ENCODE measurements at places on chromosomes 16 and 17.

DNA sequence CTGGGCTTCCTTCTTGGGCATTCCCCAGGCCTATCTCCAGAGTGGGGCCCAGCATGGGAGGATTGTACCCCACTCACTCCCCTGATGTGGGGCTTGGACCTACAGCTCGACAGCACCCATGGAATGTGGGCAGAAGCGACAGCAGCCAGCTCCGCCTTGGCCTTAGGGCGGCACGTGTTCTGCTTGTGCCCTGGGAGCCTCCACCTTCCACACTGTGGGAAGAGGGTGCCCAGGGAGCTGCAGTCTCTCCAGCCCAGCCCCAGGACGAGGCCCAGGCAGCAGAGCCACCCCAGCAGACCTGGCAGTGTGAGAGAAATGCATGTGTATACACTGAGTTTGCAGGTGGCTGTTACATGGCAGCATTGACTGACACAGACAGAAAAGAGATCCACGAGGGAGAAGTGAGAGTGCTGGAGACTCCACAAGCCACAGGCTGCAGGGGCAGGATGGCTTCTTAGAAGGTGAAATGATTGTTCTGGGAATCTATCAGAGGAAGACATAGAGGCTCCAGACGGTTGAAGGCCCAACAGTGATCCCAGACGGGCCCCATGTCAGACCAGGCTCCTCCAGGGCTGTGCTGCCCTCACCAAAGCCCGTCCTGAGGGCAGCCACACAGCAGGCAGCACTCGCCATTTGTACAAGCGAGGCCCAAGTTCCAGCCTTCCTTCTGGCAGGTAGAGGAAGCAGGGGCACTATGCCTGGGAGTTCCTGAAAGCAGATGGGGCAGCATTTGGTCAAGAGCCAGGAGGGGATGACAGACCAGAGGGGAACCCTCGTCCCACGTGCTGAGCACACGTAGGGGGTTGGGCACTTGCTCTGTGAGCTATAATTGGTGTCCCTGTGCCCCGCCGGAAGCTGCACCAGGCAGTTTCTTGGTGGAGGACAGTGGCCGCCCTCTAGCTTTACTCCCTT lies 2.8 kb upstream of the DNASE1 start:
- no peak for DNase-seq

- DNase-seq: no peak
Measured at GRCh38 chr16:130533-131173, 7.8 kb downstream of the NPRL3 start.

DNA sequence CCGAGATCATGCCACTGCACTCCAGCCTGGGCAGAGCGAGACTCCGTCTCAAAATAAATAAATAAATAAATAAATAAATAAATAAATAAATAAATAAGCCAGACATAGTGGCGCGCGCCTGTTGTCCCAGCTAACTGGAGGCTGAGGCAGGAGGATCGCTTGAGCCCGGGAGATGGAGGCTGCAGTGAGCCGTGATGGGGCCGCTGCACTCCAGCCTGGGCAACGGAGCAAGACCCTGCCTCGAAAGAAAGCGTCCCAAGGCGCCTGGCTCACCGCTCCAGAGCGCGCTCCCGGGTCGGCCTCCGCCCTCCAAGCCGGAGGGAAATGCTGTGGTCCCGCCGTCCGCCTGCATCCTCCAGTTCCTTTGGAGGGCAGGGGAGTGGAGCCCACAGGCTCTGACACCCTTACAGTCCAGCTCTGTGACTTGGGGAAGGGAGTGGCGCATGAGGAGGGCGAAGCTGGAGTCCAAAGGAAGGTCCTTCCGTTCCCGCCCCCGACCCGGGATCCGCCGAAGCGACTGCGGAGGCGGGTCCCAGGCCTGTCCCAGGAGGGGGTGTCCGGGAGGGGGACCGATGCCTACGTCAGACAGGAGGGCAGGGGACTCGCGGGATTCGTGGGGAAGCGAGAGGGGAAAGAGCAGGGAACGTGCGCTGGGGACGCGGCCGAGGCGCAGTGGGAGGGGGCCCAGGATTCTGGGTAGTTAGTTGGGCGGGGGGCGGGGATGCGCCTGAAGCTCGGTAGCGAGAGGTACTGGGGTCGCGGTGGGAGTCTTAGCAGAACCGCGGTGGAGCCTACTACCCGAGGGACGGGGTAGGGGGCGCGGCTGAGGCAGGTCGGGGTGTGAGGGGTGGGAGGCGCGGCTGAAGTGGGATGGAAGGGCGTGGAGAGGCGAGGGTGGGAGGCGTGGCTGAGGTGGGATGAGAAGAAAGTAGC lies 8.4 kb upstream of the TRPV2 start:
- DNase-seq: no peak

DNA sequence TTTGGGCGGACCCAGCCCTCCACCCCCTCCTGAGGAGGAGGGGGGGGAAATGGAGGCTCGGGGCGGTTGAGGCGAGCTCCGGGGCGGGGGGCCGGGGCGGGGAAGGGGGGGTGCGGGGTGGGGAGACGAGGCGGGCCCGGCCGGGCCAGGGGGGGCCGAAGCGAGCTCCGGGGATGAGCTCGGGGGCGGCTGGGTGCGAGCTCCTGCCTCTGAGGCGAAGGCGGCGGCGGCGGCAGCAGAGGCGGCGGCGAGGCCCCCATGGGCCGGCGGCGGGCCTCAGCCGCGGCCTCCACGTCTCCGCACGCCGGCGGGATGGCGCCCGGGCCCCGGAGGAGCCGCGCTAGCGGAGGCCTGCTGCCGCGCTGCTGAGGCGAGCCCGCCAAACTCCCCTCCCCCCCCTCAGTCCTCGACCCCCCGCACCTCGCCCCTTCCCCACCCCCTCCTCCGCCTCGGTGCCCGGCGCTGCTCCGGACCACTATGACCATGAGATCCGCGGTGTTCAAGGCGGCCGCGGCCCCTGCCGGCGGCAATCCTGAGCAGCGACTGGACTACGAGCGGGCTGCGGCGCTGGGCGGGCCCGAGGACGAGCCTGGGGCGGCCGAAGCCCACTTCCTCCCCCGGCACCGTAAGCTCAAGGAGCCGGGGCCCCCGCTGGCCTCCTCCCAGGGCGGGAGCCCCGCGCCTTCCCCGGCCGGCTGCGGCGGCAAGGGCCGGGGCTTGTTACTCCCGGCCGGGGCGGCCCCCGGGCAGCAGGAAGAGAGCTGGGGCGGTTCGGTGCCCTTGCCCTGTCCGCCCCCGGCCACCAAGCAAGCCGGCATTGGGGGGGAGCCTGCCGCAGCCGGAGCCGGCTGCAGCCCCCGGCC lies 596 bp downstream of the MSL1 start:
- no peak for DNase-seq

DNA sequence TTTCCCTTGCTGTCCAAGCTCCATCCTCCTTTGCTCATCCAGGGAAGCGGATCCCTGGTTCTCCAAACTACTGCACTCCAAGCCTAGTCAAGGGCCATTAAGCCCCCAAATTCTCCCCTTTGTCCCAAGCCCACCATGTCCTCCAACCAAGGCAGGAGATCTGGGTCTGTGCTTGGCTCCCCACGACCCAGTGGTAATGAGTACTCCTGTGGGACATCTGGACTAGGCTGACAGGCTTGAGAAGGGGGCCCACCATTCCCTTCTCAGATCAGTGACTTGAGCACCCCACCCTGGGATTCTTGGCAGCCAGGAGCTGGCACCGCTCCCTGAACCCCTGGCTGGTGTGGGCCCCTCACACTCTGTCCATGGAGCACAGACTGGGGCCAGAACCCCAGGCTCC lies 17.1 kb downstream of the OSBPL7 start:
- no peak for DNase-seq

DNA sequence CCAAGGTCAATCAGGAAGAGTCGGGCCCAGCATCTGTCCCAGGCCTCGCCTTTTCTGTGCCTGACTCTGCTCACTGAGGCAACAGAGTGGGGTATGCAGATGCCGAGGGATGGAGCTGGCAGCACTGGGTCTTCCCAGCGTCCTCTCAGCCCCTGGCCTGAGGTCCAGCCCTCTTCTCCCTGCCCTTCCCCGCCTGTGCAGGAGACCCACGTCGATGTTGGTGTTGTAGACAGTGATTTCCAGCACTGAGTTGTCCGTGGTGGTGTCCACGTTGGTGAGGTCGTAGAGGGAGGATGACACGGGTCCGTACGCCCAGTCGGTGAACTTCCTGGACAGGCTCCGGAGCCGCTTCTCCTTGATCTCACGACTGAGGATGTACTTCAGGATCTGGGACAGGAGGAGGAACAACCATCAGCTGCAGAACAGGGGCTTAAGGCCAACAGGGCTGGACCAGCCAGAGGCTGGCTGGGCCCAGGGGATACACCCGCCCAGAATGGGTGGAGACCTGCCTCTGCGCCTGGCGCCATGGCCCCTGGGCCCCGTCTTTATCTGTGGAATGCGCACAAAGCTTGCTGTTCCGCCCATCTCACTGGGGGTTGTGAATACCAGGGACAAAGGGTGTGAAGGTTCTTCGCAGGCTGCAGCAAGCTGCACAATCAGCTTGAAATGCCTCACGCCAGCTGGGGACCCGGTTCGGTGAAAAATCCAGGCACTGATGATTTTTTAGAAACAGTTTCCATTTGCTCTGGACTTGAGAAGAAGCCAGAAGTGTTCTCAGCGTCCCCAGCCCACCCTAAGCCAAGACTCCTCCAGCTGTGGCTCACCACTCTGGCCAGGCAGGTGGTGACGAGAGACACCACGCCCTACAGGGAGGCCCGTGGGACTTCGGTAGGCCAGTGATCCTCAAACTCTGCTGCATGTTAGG lies 27.5 kb downstream of the TRPV3 start:
- DNase-seq: no peak

DNA sequence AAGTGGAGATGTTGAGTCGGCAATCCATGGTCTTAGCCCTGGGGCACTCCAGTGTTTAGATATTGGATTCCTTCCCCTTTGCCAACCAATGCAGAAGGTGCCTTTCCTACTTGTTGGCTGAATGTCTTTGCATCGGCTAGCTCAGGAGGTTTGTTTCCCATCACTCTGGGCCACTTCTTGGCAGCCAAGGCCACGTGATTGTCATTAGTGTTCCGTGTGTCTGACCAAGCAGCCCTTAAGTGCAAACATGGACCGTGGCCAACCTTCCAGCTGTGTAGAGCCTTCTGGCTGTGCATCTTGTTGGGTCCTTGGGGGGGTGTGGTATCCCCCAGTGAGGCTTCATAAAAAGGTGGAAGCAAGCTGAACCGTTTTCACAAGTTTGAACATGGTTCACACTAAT lies 66.0 kb downstream of the GNAO1 start:
- DNase-seq: no peak
